Stimulated activated CD4-positive, alpha-beta T cell treated with anti-CD3 and anti-CD28 coated beads, Interleukin-1b, Interleukin-23, amount 100 ng/mL, for 48 hours (primary cell): ENCODE measurements at places on chromosomes 6 and 20.
A peak's percentile ranks its signal among the peaks of the same experiment; 100 is the strongest.

GRCh38 chr20:63178889-63179686 is 36.8 kb downstream of the YTHDF1 start:
- DNase-seq: peak; percentile 57

DNA sequence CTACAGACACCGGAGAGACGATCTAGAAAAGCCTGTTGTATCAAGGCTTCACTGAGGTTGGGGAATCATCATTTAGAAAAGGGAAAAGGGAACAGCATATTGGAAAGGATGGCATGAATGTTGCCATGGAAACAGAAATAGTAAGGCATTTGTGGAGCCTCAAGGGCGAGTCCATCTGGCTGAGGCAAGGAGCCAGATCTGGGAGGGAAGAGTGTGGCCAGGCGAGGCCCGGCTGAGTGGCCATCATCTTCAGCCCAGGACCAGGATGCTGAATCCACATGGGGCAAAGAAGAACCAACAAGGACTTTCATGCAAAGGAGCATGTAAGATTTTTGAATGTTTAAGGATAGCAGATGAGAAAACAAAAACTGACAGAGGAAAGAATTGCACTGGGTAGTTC is 85.8 kb downstream of the MAP3K5 start:
- DNase-seq: no peak

- DNase-seq: no peak
Measured at GRCh38 chr6:87465051-87465450, 7.7 kb upstream of the SLC35A1 start.

DNA sequence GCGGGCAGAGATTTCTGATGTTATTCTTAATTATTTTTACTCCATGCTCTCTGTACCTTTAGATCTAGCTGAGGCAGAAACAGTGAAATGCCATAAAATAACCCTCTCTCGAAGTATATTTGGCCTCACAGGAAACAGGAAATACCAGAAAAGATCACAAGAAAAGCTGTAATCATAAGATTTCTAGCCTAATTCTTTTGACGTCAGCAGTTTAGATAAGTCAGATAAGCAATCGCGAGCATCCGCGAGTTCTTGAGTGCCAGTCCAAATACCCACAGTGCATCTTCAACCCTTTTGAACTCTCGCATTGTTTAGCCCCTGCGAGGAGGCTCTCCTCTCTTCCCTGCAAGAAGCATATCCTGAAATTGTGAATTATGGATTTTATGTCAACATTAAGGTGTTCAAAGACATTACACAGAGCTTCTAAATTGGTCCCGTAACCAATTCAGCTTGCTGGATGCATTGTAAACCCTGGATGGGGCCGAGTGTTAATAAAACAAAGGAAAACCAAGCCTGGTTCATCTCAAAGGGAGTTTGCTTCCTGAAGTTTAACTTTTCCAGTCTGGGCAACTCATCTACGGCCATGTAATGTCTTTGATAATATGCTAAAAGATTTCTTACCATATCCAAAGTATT is 198.9 kb downstream of the MTFR2 start:
- DNase-seq: no peak

DNA sequence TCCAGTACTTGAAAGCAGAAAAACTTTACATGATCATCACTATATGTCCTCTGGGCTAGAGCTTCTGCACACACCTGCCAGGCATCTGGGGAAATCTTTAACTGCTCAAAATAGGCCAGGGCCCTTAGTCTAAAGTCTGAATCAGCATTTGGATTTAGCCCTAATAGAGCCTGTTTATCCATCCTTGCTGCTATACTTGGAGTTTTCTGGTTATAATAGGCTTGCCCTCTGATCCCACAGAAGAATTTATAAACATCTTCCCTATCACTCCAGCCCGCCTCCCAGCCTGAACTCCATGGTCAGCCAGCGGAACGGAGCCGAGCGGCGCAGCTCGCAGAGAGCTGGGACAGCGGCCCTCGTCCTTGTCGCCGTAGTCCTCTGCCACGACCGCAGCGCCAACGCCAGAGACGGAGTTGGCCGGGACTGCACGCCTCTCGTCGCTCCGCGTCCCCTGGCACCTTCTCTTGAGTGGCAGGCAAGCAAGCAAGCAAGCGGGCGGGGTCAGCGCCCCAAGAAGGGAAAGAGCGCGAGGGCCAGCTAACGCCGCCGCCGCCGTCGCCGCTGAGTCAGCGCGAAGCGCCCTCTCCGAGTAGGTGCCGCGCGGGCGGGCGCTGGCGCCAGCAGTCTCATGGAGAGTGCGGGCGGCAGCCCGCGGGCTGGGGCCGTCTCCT is 25.4 kb upstream of the ASIP start:
- DNase-seq: peak; percentile 62

GRCh38 chr6:35411066-35411465 is 41.1 kb upstream of the FANCE start:
- no peak for DNase-seq

DNA sequence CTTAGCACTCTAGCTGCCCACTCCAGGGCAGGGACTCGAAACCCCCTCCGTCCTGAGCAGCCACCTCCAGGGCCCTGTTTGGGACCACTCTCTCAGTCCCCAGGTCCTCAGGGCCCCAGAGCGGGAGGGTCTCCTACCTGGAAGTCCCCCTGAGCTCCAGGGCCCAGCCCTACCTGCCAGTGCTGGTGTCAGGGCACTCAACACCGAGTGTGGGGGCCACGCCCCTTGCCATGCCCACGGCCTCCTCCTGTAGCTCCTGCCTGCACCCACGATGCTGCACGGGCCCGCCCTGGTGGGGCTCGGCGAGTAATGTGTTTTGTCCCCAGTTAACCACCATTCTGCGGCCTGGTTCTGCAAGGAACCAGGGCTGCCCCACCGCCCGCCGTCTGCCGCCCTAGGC is 21.5 kb downstream of the SPDEF start:
- no peak for DNase-seq

DNA sequence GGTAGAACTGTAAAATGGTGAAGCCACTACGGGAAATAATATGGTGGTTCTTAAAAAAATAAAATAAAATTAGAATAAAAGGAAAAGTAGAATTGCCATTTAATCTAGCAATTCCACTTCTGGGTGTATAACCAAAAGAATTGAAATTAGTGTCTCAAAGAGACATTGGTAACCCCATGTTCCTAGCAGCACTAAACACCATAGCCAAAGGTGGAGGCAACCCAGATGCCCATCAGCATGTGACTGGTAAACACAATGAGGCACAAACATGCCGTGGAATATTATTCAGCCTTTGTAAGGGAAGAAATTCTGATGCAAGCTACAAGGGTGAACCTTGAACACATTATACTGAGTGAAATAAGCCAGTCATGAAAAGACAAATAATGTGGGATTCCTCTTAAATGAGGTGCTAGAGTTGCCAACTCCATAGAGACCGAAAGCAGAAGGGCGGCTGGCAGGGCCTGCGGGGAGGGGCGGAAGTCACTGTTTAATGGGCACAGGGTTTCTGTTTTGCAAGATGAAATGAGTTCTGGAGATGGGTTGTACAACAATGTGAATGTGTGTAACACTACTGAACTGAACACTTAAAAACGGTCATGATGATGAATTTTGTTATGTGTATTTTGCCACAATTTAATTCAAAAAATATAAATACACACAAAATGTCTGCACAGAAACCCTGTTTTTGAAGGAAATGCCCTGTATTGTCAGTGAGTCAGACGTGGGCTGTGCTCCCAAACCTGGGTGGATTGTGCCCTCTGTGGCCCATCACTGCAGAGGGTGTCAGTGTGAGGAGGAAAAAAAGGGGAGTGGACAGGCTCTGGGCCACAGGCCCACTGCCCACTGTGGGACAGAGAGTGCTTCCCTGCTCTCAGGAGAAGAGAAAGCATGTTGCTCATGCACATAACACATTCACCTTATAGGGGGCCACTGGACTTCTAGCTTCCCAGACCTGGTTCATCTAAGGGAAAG is 49.6 kb upstream of the CD93 start:
- DNase-seq: no peak

DNA sequence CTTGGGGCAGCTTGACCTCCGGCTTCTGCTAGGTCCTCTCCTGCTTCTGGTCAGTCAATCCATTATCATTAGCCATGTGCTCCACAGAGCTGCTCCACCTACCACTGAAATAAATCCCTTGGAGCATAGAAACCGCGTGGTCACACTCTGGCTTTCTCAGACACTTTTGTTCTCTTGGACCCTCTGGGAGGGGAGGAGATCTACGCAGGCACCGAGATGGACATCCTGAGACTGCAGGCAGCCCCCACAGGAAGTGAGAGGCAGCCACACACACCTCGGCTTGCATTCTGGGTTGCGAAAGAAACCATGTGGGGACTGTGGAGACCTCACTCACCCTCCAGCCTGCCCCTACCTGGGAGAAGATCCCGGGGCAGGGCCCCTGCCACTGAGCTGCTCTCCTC is 79.5 kb downstream of the FYN start:
- DNase-seq: peak; percentile 55

- DNase-seq: no peak
Measured at GRCh38 chr6:105816847-105817246, 269.3 kb upstream of the PRDM1 start.
